Eye (tissue), 1 donor: ENCODE measurements at places on chromosomes 1 and 21.

DNA sequence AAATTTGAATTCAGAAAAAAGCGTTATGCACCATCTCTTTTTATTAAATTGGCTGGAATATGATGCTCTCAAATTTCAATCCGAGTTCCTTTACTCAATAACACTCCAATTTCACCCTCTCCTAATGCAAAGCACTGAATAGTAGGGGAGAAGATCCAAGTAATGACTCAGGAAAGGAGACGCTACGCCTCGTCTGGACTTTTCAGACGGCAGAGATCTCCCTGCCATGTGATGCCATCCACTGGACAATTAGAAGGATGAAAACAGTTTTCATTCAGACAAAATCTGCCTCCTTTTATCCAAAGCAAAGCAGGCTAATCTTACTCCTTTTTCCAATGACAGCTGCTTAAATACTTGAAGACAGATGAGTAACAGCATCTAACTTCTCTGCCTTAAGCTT lies 242.4 kb upstream of the GREM2 start:
- no peak for DNase-seq

GRCh38 chr21:31720330-31720729 lies 11.6 kb downstream of the SCAF4 start:
- DNase-seq, result no peak

- no peak for DNase-seq
These were observed 21.3 kb downstream of the SCAF4 start for GRCh38 chr21:31710586-31710985.

- peak; percentile 36 for DNase-seq
These were observed 95.4 kb upstream of the USP24 start for GRCh38 chr1:55310505-55310971.

- no peak for DNase-seq
These were observed 77.5 kb downstream of the PAPPA2 start for GRCh38 chr1:176540428-176540827.

DNA sequence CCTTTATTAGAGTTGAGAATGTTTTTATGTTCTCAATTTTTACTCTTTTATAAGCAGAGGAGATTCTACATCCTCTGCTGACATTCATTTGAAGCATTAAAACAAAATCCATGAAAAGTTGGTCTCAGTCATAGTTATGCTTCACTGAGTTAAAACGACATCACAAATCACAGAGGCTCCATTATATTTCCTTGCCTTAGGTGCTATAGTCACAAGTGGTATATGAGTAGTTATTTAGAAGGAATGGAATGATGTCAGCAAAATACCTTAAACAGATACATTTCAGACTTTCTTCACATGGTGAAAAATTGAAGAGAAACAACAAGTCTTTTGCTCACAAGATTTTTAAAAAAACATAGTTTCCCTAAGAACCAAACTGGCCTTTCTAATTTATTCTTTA lies 11.7 kb upstream of the METTL13 start:
- no peak for DNase-seq

DNA sequence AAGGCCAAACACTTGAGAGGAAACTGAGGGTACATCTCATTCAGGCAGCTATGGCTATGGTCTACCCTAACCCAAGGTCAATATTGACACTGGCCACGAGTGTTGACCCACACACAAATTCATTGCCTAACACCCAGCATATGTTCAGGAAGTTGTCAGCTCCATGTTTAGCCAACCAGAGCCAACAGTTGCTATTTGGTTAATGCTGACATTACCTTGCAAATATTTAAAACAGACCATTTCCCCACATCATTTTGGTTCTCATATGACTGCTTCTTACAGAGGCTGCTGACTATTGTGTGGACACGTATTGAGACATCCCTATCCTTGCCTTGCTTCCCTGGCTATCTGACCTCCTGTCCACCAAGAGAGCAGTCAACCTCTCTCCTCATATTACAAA lies 97.3 kb downstream of the LMX1A start:
- no peak for DNase-seq

DNA sequence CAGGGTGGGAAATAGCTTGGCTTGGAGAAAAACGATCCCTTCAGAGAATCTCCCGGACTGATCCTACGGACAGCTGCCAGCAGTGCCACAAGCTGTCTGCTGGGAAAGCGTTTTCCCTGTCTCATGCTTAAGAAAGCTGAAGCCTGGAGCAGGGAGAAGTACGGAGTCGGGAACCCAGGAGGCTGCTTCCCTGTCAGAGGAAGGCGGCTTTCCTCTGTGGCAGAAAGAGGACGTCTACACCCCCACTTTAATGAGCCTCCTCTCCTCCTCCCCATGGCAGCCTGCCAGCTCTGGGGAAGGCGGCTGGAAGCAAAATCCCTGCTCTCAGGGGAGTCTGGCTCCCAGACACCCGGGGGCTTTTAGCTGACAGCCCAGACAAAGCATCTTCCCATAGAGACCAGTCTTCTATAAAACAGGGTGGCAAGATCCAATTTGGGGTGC lies 7.3 kb downstream of the KIF21B start:
- DNase-seq, result peak; percentile 71

DNA sequence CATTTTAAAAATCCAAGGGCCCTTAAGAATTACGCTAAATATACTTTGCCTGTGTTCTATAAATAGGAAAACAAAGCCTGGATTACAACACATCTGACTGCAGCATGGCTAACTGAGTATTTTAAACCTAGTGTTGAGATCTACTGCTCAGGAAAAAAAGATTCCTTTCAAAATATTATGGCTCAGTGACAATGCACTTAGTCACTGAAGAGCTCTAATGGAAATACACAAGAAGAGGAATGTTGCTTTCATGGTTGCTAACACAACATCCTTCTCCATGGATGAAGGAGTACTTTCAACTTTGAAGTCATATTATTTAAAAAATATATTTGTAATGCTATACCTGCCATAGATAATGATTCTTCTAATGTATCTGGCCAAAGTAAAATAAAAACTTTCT lies 248.3 kb upstream of the NEGR1 start:
- no peak for DNase-seq

DNA sequence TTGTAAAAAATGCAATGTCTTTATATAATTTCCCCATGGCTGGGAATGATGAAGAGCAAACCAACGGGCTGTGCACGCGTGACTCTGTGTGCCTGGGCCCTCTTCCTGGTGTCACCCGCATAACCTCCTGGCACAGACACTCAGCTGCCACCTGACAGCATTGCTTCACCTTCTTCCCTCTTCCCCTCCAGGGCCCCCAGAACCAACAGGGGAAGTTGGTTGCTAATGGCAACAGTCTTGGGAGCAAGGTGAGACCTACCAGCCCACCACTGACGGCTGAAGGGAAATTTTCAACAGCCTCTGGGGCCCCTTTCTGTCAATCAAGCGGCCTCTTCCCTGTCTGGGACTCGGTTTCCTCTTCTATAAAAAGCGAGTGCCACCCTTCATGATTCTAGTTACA lies 33.2 kb downstream of the SSBP3 start:
- no peak for DNase-seq

DNA sequence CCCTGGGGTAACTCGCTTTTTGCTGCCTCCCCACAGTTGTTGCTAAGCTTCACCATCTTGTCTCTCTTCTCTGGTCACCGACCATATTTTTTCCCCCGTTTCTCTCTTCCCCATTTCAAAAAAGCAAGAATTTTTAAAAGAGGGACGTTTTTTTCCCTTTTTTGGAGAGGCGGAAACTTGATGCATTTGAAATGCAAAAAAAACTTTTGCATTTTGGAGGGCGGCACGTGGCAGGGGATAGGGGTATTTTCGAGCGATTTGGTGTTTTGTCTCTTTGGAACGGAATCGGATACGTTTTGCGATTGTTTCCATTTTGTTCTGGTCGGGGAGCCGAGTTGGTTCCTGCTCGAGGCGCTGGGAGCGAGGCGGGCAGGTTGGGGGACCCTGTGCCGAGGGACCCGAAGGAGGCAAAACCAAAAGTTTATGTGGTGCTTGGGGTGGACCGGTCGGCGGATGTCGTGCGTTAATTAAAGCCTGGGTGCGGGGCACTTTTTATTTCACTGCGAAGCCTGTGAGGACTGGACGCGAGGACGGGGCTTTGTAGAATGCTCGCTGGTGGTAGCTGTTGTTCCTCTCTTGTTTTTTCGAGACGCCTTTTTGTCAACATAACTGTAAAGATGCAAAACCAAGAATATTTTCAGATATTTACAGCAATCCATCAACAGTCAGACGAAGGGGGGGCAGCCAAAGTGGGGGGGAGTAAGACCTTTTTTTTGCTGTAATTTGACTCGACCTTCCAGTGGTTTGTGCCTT lies 884 bp downstream of the H3-3A start:
- peak; percentile 82 for DNase-seq

DNA sequence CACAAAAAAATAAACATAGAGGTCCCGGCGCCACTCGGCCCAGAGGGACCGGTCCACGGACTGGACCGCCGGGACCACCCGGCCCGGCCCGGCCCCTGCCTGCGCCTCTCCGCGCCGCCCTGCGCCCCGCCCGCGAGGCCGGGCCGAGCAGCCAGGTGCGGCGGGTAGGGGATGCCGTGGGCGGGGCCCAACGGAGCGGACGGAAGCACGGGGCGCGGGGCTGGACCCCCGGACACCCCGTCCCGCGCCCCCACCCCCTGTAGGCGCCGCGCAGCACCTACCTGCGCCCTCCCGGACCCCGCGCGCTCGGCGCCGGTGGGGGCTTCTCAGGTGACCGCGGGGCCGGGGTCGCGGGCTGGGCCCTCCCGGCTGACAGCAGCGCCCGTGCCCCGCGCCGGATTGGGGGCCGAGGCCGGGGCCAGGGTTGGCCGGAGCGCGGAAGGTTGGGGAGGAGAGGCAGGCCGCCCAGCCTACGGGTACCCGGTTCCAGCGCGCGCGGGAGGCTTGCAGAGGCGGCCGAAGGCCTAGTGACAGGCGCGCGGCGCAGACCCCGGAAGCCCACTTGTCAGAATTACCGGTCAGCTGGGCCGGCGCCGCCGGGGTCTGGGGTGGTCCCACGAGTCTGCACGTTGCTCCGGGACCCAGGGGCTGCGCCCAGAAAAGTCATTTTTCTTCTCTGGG lies 351.9 kb upstream of the CAMK1G start:
- no peak for DNase-seq

GRCh38 chr1:243597383-243597782 lies 252.7 kb downstream of the AKT3 start:
- DNase-seq, result no peak

DNA sequence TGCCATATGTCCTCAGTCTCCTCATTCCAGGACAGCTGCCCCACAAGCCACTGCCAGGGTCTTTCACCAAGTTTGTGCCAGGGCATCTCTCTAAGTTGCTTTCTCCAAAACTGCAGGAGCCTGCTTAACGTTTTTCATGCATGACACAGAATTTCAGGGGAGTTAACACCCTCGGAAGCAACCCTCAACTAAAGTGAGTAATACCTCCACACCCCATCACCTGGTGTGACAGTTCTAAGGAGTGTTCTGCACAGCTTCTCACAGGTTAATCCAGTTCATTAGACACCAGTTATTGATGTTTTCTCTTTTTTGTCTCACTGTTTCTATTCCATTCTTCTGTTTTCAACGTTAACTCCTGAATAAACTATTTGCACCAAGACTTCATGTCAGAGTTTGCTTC lies 115.0 kb downstream of the BACH1 start:
- no peak for DNase-seq

GRCh38 chr1:33473900-33474299 lies 1.5 kb downstream of the ZSCAN20 start:
- DNase-seq, result no peak

DNA sequence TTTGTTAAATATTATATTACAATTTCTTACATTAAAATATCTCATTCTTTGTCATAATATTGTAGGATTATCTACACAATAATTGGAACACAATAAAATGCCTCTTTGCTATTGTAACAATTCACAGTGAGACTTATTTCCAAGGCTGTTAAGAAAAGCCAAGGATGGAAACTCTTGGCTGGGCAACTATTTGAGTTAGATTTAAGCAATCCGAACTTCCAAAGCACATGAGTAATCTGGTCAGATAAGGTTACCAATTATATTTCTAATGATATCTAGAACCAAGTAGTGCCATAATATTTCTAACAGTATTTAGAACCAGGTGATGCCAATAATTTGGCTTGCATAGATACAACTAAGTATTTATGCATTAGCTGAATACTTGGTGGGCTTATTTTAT lies 154.7 kb upstream of the KCNK2 start:
- DNase-seq, result no peak

- DNase-seq, result no peak
These were observed 6.8 kb downstream of the TSPEAR start for GRCh38 chr21:44704636-44705001.

GRCh38 chr1:235601104-235601503 lies 48.5 kb downstream of the GNG4 start:
- no peak for DNase-seq

DNA sequence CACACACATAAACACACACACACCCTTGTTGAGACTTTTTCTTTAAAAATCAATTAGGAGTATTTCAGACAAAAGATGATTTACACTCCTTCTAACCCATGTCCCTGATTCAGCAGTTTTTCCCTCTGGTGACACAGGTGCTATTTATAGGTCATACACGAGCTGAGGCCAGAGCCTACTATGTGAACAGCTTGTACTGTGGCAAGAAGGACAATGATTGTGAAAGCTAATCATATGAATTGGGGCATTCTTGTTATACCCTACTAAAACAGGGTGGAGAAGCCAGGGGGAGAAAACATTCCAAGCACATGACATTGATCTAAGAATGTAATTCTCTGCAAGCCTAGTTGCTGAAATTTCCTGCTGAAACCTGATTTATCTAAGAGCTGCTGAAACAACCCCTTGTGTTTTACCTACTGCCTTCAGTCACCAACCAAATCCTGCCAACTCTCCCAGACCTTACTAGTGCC lies 60.3 kb downstream of the XCL1 start:
- peak; percentile 33 for DNase-seq

DNA sequence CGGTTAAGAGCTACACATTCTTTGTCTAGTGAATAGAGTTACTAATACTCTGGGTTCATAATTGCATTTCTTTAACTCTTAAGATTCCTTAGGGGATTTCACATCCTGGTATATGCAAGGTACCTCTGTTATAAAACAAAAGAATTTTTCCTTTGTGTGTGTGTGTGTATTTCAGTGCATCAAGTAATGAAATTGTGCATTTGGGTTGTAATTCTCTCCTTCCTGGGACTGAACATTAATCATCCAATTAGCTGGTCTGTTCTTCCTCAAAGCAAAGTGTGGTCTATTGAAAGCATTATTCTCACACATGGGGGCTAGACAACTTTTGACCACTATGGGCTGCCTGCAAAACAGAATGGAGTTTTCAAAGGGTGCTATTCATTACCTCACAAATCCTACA lies 74.0 kb downstream of the ZC3H11B start:
- no peak for DNase-seq
